Naive B cell (primary cell): ENCODE measurements at places on chromosomes 5 and 9.

- DNase-seq: no peak
These were observed 189.7 kb upstream of the TLE4 start for GRCh38 chr9:79382044-79382443.

DNA sequence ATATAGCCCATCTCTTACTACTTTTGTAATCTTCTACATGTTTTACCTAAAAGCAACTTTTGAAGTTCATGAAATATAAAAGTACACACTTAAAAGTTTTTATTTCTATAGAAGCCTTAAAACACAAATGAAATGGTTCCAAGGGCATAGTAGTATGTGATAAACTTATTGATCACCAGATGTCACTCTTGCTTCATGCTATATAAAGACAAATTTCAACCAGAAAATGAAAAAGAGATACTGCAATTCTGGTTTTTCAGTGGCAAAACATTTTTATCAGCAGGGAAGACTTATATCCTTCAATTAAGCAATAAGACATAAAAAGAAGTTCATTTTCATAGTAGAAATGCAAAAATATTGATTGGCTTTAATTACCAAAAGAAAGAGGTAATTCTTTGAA, 69.4 kb upstream of the FBXL17 start:
- no peak for DNase-seq

DNA sequence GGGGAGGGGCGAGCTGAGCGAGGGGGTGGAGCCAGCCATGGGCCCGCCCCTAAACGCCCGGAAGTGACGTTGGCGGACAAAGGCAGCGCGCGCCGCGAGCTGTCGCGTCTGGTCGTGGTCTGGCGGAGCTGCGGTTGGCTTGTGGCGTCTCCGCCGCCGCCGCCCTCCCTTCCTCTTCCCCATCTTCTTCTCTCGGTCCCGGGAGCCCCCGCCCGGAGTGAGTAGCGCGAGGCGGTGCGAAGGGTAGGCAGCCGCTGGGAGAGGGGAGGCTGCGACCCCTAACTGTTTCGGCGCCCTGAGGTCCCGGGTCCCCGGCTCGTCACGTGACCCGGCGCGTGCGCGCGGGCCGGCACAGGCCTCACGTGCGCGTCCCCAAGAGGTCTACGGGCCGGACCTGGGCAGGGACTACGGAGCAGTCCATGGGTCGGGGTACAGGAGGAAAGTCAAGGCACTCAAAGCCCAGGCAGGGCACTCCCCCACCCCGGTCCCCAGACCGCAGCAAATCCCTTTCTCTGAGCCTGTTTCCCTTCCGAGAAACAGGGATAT, at the start of gene NTMT1:
Gene NTMT1, plus strand, starts transcription at position 85 of the 546 bp plus-strand sequence. CDS start 6,541 bp downstream, outside the sequence.
- DNase-seq: peak; percentile 94

DNA sequence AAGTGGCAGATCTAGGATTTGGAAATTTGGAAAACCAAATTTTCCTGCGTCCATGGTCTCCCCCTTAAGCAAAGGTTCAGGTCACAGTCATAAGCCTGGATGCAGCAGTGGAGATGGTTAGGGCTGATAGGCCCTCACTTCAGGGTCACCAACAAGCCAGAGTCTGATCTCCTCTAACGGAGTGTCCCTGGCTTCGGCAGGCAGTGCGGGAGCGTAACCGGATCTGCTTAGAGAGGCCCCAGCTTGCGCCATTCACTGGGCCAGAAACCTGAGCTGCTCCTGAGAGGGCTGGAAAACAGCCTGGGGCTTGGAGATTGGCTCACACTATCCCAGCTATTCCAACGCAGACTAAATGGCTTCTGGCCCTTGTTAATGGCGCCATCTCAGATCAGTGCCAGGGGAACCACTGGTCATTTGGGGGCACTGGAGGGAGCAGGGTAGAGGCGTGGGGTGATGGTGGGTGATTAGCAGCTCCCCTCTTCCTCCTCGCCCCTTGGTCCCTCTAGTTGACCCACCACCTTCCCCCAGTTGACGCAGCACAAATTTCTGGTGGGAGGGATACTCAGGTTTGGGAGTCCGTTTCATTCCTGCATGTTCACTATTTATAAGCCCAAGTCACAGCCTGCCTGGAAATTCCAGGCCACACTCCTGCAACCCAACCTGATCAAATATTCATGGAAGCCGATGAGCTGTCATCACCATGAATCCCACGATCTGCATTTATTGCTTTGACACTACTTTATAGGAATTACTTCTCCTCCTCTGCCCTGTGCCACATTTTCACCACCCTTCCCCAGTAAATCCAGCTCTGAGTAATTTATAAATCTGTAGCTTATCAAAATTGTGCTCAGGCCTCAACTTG, 134.6 kb upstream of the CPEB4 start:
- DNase-seq: no peak

DNA sequence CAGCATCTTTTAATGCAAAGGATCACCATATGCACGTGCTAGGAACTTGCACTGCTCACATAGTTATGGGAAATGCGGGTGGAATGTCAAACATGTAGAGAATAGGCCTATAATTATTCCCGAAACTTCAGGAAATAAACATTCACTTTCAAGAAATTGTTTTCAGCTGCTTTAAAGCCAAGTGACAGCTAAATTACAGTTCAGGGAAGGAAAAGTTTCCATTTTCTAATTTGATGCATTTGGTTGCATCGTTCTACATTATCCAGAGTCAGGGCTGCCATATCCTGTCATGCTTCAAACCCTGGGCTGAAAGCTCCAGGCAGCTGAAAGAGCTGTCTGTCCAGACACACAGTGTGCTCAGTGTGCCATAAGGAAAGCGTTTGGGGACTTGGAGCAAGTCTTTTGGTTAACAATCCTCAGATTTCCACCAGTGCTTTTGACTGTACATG, 518.1 kb downstream of the CSNK1G3 start:
- no peak for DNase-seq

GRCh38 chr5:176144508-176144907, 93.7 kb upstream of the SIMC1 start:
- no peak for DNase-seq

DNA sequence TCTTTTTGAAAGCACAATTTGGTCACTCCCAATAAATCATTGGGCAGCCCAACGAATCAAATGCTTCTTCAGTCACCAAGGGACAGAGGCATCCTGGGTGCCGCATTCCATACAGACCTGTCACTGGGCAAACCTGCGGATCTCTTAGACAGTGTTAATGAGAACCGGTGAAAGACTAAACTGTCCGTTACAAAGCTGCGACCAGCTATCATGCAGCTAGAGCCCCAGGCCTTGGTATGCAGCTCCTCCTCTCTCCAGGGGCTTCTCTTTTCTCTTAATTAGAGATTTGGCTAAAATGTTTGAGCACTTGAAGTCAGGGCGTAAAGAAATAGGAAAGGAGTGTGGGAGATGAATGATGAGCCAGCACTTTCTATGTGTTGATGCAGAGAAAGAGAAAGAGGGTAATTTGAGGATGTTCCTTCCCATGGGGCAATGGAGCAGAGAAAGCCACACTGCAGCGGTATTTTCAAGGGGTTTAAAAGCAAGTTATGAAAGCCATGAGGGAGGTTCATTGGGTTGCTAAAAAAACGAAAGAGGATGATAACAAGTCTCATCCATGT, 175.3 kb downstream of the RFK start:
- DNase-seq: no peak
